Neural crest cell (in vitro differentiated cells): ENCODE measurements at places on chromosomes 1 and 21.

- DNase-seq = no peak
Measured at GRCh38 chr21:38850277-38850951, 44.7 kb downstream of the ETS2 start.

DNA sequence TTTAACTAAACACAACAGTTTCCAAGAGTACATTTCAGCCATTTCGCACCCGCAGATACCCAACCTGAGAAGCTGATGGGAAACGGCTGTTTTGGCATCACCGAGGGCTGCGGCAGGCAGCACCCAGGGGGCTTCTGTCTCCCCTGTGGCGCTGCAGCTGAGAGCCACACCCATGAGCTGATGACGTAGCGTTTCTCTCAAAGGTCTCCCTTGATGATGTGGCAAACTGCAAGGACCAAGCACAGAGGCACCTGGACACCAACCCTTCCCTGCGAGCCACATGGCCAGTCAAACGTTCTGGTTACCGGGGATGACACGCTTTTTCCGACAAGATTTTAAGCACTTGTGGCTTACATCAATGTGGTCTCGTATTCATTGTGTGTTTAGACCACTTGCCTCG is 150.8 kb upstream of the ERG start:
- no peak for DNase-seq

- no peak for DNase-seq
Measured at GRCh38 chr1:21930629-21931170, 6.4 kb downstream of the HSPG2 start.

GRCh38 chr1:234969581-234970400 is 158.8 kb downstream of the TOMM20 start:
- DNase-seq = peak; percentile 53

DNA sequence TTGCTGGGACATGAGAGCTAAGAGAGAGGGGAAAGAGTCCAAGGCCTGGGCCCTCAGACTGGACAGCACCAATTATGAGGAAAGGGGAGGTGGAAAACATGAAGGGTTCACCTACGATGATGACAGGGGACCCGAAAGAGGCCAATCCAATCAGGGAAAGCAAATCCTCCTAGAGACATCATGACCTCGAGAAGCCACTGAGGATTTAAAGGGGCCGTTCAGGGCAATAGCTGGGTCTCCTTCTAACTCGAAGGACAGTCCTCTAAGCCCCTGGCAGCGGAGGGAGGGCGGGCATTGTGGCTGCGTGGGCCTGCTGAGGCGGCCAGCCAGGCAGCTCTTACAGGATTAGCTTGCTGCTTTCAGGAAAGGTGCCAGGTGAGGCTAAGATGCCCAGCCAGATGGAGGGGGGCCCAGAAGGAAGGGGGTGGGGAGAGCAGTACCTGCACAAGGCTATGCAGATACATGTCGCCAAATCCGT is 7.4 kb downstream of the MEF2D start:
- DNase-seq = no peak

GRCh38 chr1:30313584-30313983 is 409.8 kb downstream of the MATN1 start:
- no peak for DNase-seq
